ENCODE measurements at places on chromosomes 13 and 19.

DNA sequence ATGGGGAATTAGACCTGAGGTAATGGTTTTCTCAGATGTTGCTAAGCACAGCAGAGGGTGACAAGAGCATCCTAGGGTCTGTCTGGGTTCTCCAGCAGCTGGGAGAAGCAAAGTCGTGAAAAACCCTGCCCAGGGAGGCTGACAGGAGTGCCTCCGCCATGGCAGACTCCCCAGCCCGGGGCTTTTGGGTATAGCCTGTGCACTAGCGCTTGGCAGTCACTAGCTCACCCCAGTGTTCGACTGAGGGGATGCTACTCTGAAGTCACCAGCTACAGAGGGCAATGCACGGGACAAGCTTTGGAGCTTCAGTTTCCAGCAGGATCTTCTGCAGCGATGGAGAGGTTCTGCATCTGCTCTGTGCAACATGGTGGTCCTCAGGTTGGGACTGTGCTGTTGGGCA is 87.5 kb downstream of the ING1 start:
- no peak for DNase-seq

DNA sequence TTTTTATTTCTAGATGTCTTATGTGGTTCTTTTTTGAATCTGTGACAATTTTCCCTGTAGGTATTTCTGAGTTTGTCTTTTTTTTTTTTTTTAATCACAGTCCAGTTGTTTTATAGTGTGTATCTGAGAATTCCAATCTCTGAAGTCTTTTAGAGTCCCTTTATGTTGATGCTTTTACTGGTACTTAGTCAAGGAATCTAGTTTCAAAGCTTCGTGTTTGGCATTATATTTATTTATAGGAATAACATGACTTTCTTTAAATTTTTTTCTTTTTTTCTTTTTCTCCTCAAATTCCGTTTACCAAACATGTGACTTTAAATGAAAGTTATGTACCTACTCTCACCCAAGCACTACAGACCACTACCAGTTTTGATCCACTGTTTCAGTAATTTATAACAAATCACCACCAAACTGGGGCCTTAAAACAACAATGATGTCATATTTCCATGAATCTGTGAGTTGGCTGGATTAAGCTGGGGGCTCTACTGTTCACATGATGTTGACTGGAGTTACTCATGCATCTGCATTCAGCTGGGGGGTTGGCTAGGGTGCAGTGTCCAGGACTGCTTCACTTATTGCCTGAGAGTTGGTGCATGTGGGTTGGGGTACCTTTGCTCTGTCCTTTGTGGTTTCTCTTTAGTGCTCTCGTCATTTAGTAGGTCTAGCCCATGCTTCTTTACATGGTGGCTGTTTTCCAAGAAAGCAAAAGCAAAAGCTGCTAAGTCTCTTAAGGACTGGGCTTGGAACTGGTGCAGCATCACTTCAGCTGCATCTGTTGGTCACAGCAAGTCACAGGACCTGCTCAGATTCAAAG is 22.3 kb downstream of the KCTD4 start:
- DNase-seq: peak; percentile 50

GRCh38 chr19:3176715-3177501 is 1.7 kb upstream of the S1PR4 start:
- no peak for DNase-seq

GRCh38 chr13:97627566-97627965 is 193.6 kb downstream of the RAP2A start:
- peak; percentile 85 for DNase-seq

GRCh38 chr19:18373407-18373891 is 12.5 kb upstream of the GDF15 start:
- DNase-seq: no peak
